ENCODE measurements at places on chromosomes 5 and 9.

DNA sequence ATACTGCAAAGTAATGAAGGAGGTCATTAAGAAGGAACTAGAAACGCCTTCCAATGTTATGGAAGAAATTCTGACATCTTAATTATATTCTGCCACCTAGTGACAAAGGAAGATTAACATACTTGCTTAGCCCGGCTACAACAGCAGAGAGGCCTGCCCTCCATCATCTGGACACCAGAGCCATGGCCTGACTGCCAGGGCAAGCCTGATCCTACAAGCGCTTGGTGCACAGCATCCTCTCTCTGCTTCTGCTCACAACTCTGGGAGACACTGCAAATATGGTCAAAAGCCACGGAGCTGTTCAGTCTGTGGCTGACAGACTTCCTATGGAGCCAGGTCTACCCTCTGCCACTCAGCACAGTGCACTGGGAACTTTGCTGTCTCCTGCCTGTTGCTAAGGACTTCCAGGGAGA lies 87.3 kb upstream of the SLC44A1 start:
- no peak for DNase-seq

- no peak for DNase-seq
These were observed 42.9 kb downstream of the RIC1 start for GRCh38 chr9:5671711-5672353.

GRCh38 chr5:134077926-134078580 lies 36.4 kb upstream of the TCF7 start:
- DNase-seq, result no peak

- DNase-seq, result no peak
These were observed 8.0 kb upstream of the ZNF366 start for GRCh38 chr5:72515211-72515610.

- DNase-seq, result no peak
These were observed 413.6 kb upstream of the TNC start for GRCh38 chr9:115531410-115532125.
